Heart left ventricle (tissue), 16 donors: ENCODE measurements at places on chromosomes 2 and 18.

DNA sequence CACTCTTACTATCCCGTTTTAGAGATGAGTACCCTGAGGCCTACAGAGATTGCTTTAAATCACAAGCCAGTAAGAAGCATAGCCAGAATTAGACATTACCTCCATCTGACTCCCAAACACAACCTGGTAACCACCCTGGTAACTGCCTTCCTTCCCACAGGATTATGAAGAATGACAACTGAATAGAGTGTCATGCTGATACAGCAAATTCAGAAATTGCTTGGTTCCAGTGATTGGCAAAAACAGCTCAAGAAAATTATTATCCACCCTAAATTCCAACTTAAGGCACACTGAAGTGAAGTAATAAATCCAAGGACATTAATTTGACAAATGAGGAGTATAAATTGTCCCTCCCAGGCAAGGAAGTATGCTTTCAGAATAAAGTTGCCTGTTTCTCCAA is 195.8 kb upstream of the RBMS1 start:
- no peak for DNase-seq

DNA sequence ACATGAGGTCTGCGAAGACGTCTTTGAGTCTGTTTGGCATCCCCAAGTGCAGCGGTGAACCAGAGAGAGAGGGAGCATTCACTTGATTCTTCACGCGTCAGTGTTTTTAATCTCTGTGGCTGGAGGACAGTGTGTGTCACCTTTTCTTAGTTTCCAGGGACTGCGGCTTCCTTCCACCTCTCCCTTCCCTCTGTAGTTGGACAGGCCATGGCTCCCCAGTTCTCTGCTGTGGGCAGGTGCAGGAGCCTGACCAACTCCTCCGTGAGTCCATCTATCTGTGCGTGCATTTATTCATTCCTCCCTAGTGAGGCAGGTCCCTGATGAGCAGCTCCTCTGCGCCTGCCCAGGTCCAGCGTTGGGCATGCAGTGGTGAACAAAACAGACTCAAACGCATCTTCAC is 42.9 kb downstream of the AGAP1 start:
- peak; percentile 28 for DNase-seq

DNA sequence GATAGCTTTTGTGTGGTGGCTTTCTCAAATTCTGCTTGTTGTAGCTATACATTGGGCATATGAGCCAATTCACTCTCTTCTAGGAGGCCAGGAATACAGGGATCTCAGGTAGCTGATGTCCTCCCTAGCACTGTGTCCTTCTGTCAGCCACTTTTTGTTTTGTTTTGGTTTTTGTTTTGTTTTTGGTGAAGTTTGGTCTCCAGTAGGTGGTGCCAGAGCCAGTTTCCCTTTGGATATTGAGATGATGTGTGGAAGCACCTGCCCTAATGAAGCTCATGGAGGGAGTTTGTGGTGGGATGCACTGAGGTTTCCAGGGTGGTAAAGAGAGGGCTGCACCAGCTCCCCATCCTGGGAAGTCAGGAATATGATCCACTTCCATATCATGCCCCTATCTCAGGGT is 100.5 kb upstream of the VWC2L start:
- DNase-seq: no peak

GRCh38 chr18:66342577-66342976 is 261.3 kb downstream of the CDH19 start:
- DNase-seq: no peak

DNA sequence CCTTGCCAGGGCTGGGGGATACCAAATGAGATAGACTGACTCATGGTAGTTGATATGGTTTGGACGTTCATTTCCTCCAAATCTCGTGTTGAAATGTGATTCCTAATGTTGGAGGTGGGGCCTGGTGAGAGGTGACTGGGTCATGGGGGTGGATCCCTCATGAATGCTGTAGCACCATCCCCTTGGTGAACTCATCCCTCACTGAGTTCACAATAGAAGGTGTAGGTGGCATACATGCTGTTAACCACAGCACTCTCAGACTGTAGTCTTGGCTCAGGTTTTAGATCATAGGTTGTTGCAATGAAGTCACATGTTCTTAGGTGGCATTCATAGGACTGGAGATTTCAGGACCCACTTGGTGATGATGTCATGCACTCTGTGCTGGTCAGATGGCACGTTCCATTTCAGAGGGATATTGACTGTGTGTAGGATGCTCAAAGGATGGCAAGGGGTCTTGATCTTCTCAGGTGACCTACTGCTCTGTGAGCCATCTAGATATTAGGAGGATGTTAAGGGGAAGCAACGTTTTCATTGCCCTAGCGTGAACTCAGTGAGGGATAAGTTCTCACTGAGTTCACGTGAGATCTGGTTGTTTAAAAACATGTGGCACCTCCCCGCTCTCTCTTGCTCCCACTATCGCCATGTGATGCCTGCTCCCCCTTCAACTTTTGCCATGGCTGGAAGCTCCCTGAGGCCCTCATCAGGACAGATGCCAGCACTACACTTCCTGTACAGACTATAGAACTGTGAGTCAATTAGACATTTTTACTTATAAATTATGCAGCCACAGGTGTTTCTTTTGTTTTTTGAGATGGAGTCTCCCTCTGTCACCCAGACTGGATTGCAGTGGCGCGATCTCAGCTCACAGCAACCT is 73.8 kb upstream of the ACAA2 start:
- DNase-seq: no peak
